ENCODE measurements at places on chromosomes 7 and 10.

DNA sequence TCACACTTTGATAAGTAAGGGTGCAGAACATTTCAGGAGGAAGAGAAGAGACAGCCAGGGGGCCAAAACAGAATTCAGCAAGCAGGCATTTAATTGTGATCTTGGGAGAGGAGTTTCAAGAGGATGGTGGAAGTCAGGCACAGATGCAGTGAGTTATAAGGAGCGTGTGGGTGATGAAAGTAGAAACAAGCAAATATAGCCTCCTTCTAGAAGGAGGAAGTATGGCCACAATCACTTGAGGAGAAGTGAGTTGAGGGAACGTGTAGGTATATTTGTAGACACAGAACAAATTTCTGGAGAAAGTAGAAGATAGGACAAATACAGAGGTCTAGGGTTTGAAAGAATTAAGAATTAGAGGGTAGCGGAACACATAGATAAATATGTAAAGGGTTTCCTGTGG, 165.8 kb downstream of the CACNB2 start:
- no peak for DNase-seq

DNA sequence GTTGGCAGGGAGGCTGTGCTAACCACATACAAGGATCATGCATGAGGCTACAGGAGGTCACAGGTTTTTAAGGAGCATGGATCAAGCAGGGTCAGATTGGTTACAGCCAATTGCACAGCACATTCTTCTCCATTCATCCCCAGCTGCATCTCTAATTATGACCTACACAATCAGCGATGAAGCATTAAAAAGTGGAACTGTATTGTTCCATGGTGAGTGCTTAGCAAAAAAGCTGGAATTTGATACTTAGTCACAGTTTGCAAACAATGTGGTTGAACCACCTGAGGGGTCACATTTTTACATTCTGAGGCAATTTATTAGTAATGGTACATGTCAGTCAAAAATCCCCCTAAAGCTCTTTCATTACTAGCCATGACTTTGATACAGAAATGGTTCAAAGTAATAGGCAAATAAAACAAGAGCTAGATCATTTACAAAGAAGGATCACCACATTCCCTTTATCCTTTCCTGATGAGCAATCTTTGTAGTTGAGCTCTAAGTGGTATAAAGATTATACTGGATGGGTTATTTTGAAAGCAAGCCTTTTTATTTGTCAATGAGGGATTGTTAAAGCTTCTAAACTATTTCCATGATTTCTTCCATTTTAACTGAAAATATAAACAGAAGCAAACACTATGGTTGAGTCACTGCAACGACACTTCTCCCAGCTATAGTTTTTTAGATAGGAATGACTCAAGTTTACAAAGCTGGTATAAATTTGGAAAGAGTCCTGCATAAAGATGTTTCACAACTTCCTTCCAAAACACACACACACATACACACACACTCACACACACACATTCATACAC, 217.8 kb upstream of the SEMA3A start:
- DNase-seq: no peak

GRCh38 chr7:2651336-2651735, 19.6 kb downstream of the TTYH3 start:
- no peak for DNase-seq

GRCh38 chr10:17109475-17110207, 20.0 kb downstream of the CUBN start:
- DNase-seq: peak; percentile 4

- DNase-seq: no peak
Measured at GRCh38 chr10:103793920-103794883, 61.2 kb downstream of the SH3PXD2A start.

DNA sequence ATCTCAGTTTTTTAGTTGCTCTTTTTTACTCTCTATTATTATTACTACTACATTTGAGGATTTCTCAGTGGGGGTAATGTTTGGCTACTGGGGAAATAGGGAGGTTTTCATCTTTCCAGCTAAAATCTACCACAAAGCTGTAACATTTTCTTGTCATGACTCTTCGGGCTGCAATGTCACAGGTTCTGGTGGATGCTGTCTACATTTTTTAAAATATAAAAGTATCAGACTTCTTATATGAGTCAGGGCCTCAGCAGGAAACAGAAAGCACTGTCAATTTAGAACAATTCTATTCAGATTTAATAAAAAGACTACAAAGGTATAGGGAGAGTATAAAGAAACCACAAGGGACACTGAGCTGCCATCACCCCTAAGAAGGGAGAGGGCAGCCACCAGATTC, 61.6 kb downstream of the DNAJC12 start:
- no peak for DNase-seq

DNA sequence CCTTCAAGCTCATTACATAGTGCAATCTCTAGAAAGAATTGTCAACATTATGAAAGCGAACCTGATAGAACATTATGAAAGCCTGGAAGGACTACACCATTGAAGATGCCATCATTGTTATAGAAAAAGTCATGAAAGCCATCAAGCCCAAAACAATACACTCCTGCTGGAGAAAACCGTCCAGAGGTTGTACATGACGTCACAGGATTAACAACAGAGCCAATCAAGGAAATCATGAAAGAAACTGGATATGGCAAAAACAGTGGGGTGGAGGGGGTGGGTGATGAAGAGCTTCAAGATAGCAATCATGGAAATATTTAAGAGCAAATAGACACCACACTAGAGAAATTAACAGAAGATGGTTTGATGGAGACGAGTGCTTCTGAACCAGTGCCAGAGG, 45.7 kb downstream of the TOMM7 start:
- DNase-seq: no peak

DNA sequence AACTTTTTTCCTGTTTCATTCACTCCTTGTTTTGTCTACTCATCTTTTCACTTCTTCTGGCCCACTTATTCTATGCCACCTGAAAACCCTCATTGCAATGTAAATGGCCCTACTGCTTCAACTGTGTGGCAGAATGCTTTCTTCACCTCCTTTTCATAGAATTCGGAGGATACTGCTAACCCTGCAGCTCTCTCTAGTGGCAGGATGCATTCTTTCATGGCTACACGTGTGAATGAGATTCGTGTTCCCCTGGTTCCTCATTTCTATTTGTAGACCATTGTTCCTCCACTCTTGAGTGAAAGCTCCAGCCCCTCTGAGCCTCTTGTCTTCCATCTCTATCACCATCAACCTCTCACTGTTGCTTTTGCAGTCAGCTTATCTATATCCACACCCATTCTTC, 20.9 kb upstream of the CYP26C1 start:
- no peak for DNase-seq

- no peak for DNase-seq
Measured at GRCh38 chr7:91565499-91566401, 301.5 kb downstream of the FZD1 start.

DNA sequence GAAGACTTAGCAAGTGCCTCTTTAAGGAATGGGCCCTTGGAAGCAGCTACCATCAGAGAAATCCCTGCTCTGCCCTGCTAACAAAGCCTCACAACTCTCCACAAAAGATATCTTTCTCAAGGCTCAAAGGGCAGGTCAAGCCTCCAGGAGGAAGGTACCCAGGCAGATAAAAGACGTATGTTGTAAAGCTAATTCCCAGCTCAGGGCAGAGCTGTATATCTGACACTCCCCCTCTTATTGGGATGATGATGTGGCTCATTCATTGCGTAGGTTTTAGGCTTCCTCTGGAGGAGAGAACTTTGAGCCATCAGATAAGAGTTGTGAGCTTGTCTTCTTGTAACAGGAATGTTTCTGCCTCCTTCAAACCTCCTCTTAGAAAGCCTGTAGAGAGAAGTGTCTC, 145.4 kb downstream of the CALN1 start:
- DNase-seq: no peak

DNA sequence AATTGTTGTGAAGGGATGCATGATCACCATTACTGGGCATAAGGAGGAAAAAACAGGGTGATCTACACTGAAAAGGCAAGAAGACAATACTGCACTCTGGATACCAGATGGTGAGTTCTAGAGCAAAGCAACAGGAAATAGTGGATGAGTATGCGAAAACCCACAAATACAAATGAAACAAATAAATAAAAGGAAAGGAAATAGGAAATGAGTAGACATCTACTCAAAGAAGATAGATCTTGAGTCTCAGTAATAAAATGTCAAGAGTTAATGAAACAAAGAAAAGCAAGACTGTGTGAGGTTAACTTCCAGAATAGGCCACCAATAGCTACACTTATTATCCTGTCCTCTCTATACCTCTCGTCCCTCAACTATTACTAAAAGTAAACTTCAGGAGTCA, 11.7 kb downstream of the ORC5 start:
- no peak for DNase-seq

DNA sequence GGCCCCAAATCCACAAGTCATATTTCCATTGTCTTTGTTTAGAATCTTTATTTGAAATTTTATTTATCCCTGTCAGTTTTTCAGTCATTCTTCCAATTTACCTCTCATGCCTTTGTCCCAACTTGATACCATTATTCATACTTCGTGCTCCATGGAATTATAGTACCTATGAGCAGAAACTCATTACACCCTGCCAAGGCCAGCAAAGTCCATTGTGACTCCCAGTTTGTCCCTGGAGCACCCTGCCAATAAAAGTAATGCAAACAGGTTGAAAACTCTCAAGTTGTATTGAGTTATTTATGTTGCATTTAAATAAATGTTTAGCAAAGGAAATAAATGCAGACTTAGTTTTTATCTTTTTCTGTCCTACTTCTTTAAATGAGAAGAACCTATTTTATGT, 19.3 kb downstream of the PCGF5 start:
- no peak for DNase-seq

GRCh38 chr7:37901236-37901827, 15.3 kb downstream of the SFRP4 start:
- DNase-seq: no peak

GRCh38 chr7:93910076-93910994, 4.0 kb downstream of the GNGT1 start:
- no peak for DNase-seq

DNA sequence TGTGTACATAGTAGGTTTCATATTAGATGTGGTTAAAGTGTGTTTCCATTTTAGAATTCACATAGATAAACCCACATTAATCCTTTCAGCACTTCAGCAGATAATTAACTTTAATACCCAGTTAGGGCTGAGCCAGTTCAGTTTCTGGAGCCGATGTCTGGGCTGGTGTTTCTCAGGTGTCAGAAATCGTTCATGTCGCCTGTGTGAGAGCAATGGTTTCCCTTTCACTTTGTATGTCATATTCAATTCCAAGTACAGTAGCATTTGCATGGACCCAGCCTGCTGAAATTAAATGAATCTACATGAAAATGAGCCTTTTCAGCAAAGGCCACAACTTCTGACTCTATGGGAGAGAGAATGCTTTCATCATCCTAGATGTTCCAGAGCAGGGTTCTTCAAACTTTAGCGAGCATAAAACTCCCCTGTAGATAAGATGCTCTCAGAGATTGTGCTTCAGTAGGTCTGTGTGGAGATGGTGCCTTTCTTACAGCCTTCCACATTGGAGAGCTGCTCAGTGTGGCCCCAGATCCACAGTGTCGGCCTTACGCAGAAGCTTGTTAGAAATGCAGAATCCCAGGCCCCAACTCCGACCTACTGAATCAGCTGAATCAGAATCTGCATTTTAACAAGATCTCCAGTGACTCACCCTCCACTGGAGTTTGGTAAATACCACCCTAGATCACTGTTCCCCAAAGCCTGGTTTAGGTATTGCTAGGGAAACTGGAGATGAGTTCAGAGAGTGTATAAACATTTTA, 19.6 kb downstream of the WIPF3 start:
- no peak for DNase-seq

GRCh38 chr10:33899578-33900531, 565.4 kb upstream of the NRP1 start:
- DNase-seq: no peak

DNA sequence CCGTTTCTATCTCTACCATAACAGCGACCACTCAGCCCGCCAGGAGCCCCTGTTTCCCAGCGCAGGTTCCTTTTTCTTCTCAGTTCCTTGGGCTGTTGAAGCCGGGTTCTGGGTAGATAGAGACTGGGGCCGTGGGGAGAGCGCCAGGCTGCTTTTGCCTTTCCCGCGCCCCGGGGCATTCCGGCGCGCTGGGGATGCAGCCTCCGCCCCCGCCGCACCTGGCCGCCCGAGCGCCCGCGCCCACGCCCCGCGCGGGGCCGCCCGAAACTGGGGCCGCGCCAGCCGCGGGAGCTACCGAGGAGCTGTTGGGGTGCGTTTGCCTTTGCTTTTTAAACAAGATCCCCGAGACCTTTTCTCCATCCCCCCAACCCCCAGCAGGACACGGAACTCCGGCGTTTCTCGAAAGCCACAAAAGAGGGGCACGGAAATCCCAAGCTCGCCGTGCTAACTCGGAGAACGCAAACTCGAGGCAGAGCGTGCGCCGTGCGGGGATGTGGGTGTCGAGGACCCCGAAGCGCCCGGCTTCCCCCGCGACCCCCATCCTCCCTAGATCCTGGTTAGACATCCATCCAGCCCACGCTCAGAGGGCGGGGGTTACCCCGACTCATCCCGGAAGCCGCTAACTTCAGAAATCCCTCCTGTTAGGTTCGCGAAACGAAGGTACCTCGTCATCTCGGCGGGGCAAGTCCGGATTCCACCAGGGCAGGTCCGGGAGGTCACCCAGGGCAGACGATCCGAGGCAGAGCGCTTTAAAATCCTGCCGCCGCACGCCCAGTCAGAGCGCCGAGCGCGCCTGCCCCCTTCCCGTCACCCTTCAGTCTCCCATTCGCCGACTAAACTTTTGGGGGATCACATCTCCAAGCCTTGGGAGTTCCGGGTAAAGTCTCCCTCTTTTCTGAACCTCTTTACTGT, 1.0 kb downstream of the GRM8 start:
- no peak for DNase-seq

DNA sequence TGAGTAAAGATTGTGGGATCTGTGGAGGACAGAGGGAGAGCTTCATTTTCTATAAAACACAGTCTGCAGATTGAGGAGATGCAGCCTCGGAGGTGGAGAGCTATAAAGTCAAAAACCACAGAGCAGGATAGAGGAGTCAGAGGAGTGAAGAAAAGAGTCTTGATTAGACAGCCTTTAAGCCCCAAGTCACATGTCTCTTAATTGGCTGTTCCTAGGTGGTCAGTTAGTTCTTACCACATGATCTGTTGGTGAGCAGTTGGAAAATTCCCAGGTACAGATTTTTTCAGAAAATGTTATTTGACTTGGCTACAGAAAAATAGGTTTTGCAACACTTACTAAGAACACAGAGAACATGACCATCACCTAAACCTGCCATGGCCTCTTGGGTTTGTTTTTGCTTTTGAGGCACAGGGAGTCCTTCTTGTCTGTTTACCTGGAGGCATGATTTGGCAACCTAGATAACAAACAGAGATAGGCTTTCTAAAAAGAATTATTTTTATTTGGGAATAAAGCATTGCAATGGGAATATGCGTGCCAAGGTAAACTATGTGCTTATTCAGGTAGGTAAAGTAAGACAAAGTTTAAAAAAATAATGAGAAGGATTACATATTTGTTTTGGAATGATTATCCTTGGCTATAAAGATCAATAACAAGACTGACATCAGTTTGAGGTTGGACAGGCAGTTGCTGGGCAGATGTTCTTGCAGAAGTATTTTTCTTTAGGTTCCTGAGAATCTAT, 604 bp upstream of the CYP3A43 start:
- DNase-seq: no peak

- peak; percentile 84 for DNase-seq
Measured at GRCh38 chr7:601595-602340, 82.1 kb upstream of the PDGFA start.
